Effector memory CD4-positive, alpha-beta T cell (primary cell): ENCODE measurements at places on chromosomes 7 and 10.

DNA sequence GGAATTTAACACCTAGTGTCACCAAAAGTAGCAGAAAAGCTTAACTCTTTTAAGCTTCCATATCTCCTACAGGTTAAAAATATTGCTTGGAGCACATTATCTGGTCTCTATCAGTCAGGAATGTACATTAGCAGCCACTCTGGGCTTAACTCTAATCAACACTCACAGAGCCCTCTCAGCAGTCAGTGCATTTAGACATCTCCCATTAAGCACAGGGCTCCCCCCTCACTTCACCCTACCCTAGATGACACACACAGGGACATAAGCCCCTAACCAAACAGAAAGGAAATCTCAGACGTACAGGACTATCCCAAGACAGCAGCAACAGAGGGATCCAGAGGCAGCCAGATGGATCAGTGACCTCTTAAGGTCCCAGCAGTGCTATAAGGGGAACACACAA, 26.4 kb downstream of the FBXW4 start:
- no peaks in the 10 kb centered on the region for H3K4me1 ChIP-seq
- no peak for DNase-seq
- peaks cover 87% of the 10 kb centered on the region for H3K36me3 ChIP-seq
- no peak overlapping the region for H3K27ac ChIP-seq

- no peaks in the 10 kb centered on the region for H3K36me3 ChIP-seq
- no peak overlapping the region for H3K4me3 ChIP-seq
- H3K4me1 ChIP-seq = no peaks in the 10 kb centered on the region
These were observed 79.9 kb downstream of the FGFR2 start for GRCh38 chr10:121518333-121518732.

DNA sequence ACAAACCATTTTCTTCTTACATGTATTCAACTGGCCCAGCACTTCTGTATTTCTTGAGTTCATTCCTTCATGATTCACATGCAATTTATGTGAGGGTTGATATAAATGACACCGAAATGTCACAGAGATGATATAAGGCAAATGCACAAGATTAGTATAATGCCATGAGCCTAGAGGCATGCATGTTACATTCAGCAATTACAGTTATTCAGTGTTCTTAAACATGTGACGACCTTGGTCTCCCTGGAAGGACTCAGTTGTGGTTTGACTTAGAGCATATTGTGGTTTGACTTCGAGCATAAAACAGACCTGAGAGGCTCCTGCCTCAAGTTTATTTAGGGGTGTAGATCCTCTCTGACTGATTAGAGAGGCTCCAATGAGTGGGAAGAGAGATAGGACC, 752.1 kb upstream of the POM121L12 start:
- no peaks in the 10 kb centered on the region for H3K36me3 ChIP-seq
- H3K4me1 ChIP-seq = no peaks in the 10 kb centered on the region
- H3K4me3 ChIP-seq = no peak overlapping the region
- no peak for DNase-seq
- H3K27ac ChIP-seq = no peak overlapping the region

GRCh38 chr10:64219271-64220025, 698.2 kb downstream of the REEP3 start:
- no peak for DNase-seq
- H3K27me3 ChIP-seq = no peaks in the 10 kb centered on the region
- no peak overlapping the region for H3K4me3 ChIP-seq
- H3K36me3 ChIP-seq = no peaks in the 10 kb centered on the region

- peaks cover 10% of the 10 kb centered on the region for H3K4me1 ChIP-seq
- DNase-seq = no peak
- no peaks in the 10 kb centered on the region for H3K36me3 ChIP-seq
- H3K27ac ChIP-seq = peak overlapping the region; percentile 45
- H3K4me3 ChIP-seq = peak overlapping the region; percentile 64
These were observed 275.3 kb downstream of the DNAJB6 start for GRCh38 chr7:157612009-157612663.

DNA sequence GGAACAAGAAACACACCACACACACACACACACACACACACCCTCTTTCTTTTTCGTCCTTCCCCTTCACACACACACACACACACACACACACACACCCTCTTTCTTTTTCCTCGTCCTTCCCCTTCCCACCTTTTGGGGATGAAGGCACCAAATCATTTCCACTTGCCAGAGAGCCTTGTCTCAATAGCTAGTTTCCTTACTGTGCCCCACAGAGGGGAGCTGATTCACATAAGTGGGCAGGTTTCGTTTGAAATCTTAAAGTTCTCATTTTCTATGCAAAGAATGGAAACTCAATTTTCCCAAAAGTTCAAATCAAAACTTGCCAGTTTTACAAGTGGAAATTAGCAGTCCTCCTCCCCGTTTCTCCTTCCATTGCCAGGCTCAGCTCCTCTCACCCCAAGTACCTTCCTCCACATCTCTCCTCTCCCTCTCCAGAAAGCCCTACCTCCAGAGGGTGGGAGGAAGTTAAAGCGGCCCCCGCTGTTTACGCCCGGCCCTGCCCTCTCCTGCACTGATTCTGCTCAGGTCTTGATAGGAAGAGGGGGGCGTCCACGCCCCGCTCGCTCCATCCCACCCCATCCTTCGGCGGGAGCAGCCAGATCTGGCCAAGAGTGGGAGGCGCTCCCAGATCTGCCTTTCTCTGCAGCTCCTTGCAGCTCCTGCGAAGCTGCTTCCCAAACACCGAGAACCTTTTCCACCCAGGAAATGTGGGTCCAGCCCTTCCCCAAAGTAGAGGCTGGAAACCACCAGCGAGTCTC, 1.3 kb downstream of the CTTNBP2 start:
- H3K4me1 ChIP-seq = peaks cover 4% of the 10 kb centered on the region
- no peaks in the 10 kb centered on the region for H3K36me3 ChIP-seq
- DNase-seq = no peak
- no peak overlapping the region for H3K4me3 ChIP-seq

DNA sequence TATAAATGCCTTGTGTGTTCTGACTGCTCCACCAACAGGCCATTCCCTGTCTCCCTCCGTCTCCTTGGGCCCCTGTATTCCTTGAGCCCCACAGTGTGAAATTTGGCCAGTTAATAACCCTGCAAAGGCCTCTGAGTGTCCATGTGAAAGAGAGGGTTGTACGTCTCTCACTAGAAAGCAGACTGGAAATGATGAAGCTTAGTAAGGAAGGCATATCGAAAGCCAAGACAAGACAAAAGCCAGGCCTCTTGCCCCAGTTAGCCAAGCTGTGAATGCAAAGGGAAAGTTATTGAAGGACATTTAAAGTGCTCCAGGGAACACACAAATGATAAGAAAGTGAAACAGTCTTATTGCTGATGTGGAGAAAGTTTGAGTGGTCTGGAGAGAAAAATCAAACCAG, 680.2 kb downstream of the SDK1 start:
- H3K36me3 ChIP-seq = no peaks in the 10 kb centered on the region
- no peak overlapping the region for H3K4me3 ChIP-seq

DNA sequence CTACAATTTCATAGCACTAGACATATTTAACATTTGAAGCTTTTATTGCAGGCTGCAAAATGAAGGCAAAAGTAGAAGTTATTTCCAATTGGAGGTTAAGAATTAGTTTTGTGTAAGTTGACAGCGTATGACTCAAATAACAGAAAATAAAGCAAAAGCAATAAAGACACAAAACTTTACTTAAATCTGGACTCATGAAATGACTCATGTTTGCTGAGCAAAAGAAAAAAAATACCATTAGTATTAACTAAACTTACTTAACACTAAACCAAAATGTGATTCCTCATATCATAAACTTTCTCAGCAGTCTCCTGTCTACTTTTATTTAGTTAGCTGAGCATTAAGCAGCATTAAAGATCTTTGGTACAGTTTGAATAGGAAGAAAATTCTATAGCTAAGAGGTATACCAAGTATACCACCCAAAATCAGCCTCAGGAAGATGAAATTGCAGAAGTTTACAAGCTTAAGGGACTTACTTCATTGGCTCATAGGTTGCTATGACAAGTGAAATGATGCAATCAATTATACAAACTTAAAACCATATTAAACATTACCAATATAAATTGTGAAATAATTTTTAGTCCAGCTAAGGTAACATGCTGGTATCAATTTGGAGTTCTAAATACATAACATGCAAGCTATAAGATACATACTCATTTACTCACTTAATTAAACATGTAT, 1131.4 kb downstream of the XPNPEP1 start:
- H3K36me3 ChIP-seq = no peaks in the 10 kb centered on the region
- no peaks in the 10 kb centered on the region for H3K4me1 ChIP-seq
- DNase-seq = no peak
- H3K4me3 ChIP-seq = no peak overlapping the region

DNA sequence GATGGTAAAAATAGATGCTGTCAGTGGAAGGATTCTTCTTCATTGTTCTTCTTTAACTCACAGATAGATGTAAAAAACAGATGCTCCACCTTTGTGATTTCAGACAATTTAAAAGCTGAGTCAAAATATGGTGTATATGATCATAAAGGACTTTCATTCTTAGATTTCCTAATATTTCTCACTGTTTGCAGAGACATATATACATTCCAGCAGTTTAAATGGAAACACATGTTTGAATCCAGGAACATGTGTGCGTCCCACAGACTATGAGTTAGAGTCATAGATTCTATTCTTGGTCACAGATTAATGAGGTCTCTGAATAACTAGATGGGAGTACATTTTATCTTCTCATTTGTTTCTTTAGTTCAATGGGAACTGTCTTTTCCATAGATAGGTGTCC, 109.6 kb downstream of the BICC1 start:
- no peaks in the 10 kb centered on the region for H3K4me1 ChIP-seq
- H3K4me3 ChIP-seq = no peak overlapping the region
- H3K27ac ChIP-seq = no peak overlapping the region
- no peak for DNase-seq
- H3K36me3 ChIP-seq = no peaks in the 10 kb centered on the region

DNA sequence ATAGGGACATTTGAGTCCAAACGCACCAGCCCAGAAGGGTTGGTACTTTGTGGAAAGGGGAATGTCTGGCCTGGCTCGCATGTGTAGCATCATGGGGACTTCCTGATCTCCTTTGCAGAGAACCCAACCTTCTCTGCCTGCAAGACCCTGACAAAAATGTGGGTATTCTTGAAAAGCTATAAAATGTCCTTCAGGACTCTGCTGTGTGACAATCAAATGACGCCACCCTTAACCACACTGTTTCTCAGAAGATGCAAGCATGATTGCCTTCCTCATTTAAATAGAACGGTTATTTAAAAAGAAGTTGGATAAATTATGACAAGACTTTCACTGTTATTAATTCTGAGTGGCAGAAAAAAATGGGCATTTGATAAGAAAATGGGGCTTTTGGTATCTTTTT, 15.1 kb upstream of the GPR15LG start:
- no peaks in the 10 kb centered on the region for H3K27me3 ChIP-seq
- H3K4me1 ChIP-seq = no peaks in the 10 kb centered on the region
- no peak overlapping the region for H3K4me3 ChIP-seq
- DNase-seq = no peak
- peaks cover 6% of the 10 kb centered on the region for H3K36me3 ChIP-seq

DNA sequence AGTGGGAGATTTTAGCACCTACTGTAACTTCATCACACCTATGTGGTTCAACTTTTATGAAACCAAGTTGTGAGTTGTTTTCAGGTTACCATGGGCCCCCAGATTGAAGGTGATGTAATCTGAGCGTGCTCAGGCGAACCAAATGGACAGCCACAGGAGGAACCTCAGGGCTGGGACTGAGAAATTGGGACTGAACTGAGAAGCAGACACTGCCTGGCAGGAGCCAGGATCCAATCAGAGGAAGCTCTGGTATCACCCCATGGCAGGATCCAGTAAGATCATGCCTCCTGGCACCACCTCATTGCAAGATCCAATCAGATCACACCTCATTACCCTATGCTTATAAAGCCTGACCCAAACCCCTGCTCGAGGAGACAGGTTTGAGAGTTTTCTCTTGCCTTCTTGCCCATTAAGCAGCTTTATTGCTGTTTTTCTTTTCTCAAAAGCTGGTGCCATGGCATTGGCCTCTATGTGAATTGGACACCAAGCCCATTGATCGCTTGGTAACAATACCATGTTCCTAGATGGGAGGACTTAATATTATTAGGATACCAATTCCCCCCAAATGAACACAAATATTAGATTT, 43.2 kb upstream of the GDF10 start:
- DNase-seq = no peak
- peaks cover 52% of the 10 kb centered on the region for H3K4me1 ChIP-seq
- H3K27me3 ChIP-seq = no peaks in the 10 kb centered on the region

GRCh38 chr10:133537546-133538545, 10.7 kb downstream of the CYP2E1 start:
- H3K27me3 ChIP-seq = no peaks in the 10 kb centered on the region
- no peaks in the 10 kb centered on the region for H3K4me1 ChIP-seq
- no peak for DNase-seq
- H3K27ac ChIP-seq = no peak overlapping the region

DNA sequence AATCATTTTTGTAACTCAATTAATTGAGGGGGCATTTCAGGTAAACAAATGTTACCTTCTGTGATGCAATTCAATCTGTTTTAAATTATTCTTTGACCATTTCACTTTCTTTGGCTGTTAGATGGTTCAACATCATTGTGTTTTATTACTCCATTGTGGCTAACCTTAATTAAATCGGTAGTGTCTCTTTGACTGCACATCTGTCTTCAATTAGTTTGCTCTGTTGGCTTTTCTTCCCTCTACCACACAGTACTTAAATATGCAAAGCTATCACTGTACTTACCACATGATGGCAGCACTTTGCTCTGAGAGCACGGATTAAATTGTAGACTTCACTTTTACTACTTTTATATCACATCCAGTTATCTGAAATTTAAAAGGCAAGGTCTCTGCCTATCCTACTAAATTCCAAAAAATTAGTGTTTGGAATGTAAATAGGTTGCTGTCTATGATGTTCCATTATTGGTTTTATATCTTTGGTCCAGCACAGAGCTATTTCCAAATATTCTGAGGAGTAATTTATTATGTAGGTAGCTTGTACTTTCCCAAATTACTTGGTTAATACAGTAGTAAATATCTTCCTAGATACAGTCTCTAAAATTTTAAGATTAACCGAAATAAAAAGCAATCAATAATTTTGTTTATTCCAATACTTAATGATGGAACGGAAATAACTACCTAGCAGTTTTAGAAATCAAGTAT, 352.0 kb downstream of the PCLO start:
- no peak overlapping the region for H3K4me3 ChIP-seq
- H3K36me3 ChIP-seq = no peaks in the 10 kb centered on the region
- no peaks in the 10 kb centered on the region for H3K27me3 ChIP-seq
- no peak overlapping the region for H3K27ac ChIP-seq
- DNase-seq = no peak
- H3K4me1 ChIP-seq = no peaks in the 10 kb centered on the region

DNA sequence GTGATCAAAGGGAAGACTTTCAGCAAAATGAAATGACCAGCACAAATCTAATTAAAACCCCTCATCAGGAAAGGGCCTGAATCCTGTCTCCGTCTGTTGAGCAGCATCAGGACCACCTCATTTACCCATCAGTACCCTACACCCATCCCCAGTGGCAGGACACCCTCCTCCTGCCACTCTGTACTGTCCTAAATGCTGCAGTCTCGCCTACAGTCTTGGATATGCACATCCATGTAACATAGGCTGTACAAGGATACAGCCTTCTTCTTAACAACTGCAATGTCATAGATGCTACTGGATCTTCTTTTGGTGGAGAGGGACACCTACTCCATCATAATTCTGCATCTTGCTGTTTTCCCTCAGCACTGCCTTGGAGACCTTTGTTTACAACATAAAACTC, 140.3 kb upstream of the LANCL2 start:
- no peaks in the 10 kb centered on the region for H3K36me3 ChIP-seq
- DNase-seq = no peak
- no peak overlapping the region for H3K4me3 ChIP-seq
- H3K4me1 ChIP-seq = no peaks in the 10 kb centered on the region

GRCh38 chr7:25118048-25118753, 6.9 kb downstream of the CYCS start:
- no peaks in the 10 kb centered on the region for H3K27me3 ChIP-seq
- no peak for DNase-seq
- H3K4me3 ChIP-seq = no peak overlapping the region
- no peak overlapping the region for H3K27ac ChIP-seq
- H3K4me1 ChIP-seq = no peaks in the 10 kb centered on the region
- H3K36me3 ChIP-seq = peaks cover 22% of the 10 kb centered on the region
